ENCODE measurements at places on chromosomes 6 and 20. TPM values are rescaled to one million over a fixed set of nuclear protein-coding genes. Genes with fewer than 3 reads are reported as not detected.

- H3K4me1 ChIP-seq = no peaks in the 10 kb centered on the region
- H3K27me3 ChIP-seq = peaks cover 2% of the 10 kb centered on the region
- H3K4me3 ChIP-seq = no peak overlapping the region
- no peak for DNase-seq
These were observed 19.9 kb upstream of the BPIFA2 start for GRCh38 chr20:33148040-33148439.

DNA sequence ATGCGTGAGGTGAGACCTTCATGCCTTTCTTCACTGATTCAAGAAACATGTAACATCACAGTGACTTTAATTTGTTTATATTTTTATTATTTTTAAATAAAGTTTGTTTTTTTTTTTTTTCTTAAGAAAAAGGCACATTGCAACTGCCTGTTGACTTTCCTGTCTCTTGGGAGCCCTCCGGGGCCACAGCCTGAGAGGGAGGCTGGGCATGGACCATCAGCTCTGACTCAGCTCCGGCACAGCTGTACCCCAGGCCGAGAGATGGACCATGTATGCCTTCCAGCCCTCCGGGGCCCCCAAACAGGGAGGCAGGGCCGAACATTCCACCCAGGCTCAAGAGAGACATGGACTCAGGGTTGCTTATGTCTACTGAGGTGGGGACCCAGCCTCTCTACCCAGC lies 99.9 kb downstream of the NFATC2 start:
- peaks cover 15% of the 10 kb centered on the region for H3K4me1 ChIP-seq
- peak overlapping the region; percentile 18 for H3K27ac ChIP-seq
- no peaks in the 10 kb centered on the region for H3K36me3 ChIP-seq

- DNase-seq = no peak
- H3K4me3 ChIP-seq = no peak overlapping the region
- no peak overlapping the region for H3K27ac ChIP-seq
- H3K4me1 ChIP-seq = no peaks in the 10 kb centered on the region
These were observed 19.3 kb downstream of the CITED2 start for GRCh38 chr6:139355172-139355571.

GRCh38 chr6:169160091-169160854 lies 93.4 kb downstream of the THBS2 start:
- no peaks in the 10 kb centered on the region for H3K36me3 ChIP-seq
- no peaks in the 10 kb centered on the region for H3K27me3 ChIP-seq
- H3K4me1 ChIP-seq = no peaks in the 10 kb centered on the region
- H3K4me3 ChIP-seq = no peak overlapping the region
- DNase-seq = no peak

The RCAN2 gene
- total RNA-seq = not detected

GRCh38 chr6:148313488-148313887 lies 29.1 kb upstream of the SASH1 start:
- peaks cover 13% of the 10 kb centered on the region for H3K4me1 ChIP-seq
- H3K27ac ChIP-seq = no peak overlapping the region
- no peaks in the 10 kb centered on the region for H3K27me3 ChIP-seq
- H3K36me3 ChIP-seq = no peaks in the 10 kb centered on the region
- H3K4me3 ChIP-seq = no peak overlapping the region

DNA sequence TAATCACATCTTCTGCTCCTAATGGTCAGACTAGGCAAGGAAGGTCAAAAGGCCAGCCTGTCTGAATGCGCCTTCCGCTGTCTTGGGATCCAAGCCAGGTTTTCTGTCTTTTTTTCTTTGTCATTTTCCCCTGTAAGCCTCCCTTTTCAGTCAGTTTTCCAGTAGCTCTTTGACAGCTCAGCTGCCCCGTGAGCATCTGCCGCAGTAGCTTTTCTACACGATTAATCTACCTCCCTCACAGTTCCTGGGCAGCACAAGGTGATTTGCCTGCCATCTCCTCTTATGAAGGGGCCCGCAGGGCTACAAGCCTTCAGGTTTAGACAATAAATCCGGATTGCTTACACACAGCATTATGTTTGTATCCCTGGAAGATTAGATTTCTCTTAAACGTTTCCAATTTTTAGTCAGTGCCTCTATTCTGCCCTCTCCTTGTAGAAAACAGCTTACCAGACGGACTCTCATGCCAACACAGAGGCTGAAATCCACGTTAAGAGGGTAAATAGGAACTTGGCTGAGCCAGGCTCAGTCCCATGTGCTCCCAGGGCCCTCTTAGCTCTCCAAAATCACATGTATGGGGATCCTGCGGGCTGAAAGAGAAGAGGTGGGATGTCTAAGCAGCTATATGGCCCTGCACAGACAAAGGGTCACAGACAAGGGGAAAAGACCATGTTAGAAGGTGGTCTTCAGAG lies 77.2 kb downstream of the LY86 start:
- H3K27ac ChIP-seq = no peak overlapping the region
- no peak for DNase-seq
- peaks cover 8% of the 10 kb centered on the region for H3K4me1 ChIP-seq

DNA sequence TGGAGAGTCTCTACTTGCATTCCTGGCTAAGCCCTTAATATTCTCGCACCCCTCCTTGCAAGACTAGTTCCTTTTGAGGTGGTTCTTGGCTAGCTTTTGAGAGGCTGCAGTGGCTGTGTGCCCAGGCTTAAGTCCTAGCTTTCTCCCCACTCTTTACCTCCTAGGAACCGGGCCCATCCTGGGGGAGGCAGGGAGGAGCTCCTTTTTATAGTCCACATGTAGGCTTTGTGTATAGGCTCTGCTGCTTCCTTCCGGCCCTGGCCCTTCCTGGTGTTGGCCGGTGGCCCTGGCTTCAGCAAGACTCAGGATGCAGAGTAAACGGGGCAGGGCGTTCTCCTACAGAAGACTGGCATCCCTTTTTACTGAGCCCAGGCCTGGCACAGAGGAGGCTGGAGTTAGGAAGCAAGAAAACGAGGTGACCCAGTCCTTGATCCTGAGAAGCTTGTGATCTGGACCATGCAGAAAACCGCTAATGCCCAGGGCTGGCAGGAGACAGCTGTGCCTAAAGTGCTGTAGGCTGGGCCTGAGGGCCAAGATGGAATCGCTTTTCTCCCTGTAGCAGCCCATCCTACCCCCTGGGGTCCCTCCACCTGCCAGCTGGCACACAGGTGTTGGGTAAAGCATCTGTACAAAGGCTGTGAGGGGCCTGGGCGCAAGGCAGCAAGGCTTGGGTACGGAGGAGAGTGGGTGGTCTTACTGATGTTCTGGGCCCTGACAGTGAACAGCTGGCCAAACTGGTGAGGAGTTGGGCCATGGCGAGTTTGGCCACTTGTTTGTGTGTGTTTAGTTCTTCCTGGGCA lies 8.7 kb downstream of the PLCG1 start:
- H3K27ac ChIP-seq = no peak overlapping the region
- H3K27me3 ChIP-seq = no peaks in the 10 kb centered on the region
- no peak overlapping the region for H3K4me3 ChIP-seq
- DNase-seq = no peak
- H3K4me1 ChIP-seq = no peaks in the 10 kb centered on the region

GRCh38 chr6:152273002-152273401 lies 364.2 kb downstream of the SYNE1 start:
- peaks cover 24% of the 10 kb centered on the region for H3K4me1 ChIP-seq
- H3K27ac ChIP-seq = no peak overlapping the region
- peaks cover 1% of the 10 kb centered on the region for H3K36me3 ChIP-seq
- DNase-seq = no peak
- H3K4me3 ChIP-seq = no peak overlapping the region
- H3K27me3 ChIP-seq = no peaks in the 10 kb centered on the region

DNA sequence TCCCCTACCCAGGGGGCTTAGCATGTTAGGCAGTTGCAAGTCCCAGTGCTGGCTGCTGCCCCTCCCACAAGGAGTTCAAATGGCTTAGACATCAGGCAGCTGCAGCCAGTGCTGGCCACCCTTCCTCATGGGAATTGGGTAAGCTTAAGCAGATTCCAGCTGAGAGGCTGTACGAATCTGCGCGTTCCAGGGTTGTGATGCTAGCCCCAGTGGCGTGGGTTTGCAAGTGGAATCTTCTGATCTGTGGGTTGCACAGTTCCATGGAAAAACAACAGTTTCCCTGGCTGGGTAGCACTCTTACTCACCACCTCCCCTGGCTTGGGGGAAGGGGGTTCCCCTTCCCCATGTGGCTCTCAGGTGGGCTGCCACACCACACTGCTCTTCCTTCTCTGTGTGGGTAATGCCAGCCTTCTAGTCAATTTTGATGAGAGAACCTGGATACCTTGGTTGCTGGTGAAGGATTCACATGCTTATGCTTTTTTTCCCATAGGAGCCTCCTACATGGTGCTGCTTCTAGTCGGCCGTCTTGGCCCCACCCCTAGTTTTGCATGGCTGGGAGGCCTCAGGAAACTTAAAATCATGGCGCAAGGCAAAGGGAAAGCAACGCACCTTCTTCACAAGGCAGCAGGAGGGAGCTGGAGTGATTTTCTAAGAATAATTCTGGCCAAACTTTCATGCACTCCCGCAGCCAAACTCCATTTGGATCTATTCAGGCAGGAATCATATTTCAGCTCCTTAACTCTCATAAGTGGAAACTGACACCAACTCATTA lies 13.0 kb downstream of the DYNLT2 start:
- H3K27me3 ChIP-seq = no peaks in the 10 kb centered on the region
- no peak for DNase-seq
- no peak overlapping the region for H3K4me3 ChIP-seq
- no peaks in the 10 kb centered on the region for H3K4me1 ChIP-seq
- no peaks in the 10 kb centered on the region for H3K36me3 ChIP-seq
- H3K27ac ChIP-seq = no peak overlapping the region

GRCh38 chr20:24681634-24682495 lies 212.4 kb downstream of the SYNDIG1 start:
- H3K4me1 ChIP-seq = no peaks in the 10 kb centered on the region
- no peak for DNase-seq
- H3K36me3 ChIP-seq = no peaks in the 10 kb centered on the region
- no peaks in the 10 kb centered on the region for H3K27me3 ChIP-seq

- no peaks in the 10 kb centered on the region for H3K36me3 ChIP-seq
- DNase-seq = no peak
- peaks cover 6% of the 10 kb centered on the region for H3K4me1 ChIP-seq
- no peak overlapping the region for H3K27ac ChIP-seq
- no peaks in the 10 kb centered on the region for H3K27me3 ChIP-seq
These were observed 40.9 kb downstream of the PDYN start for GRCh38 chr20:1952737-1953530.

GRCh38 chr6:8059129-8059528 lies 5.1 kb downstream of the BLOC1S5 start:
- H3K4me1 ChIP-seq = no peaks in the 10 kb centered on the region
- H3K27ac ChIP-seq = no peak overlapping the region
- H3K36me3 ChIP-seq = peaks cover 2% of the 10 kb centered on the region
- no peak for DNase-seq
- no peak overlapping the region for H3K4me3 ChIP-seq

The HEY2 gene
- 0.12 TPM for total RNA-seq

The EGFL8 gene
- 45.0 TPM for total RNA-seq

The TINAG gene
- total RNA-seq = not detected

The SLC17A1 gene
- total RNA-seq = not detected
